Stimulated activated CD4-positive, alpha-beta T cell treated with anti-CD3 and anti-CD28 coated beads, Interleukin-12 subunit alpha, Interleukin-12 subunit beta, amount 100 ng/mL, for 4 hours (primary cell): ENCODE measurements at places on chromosomes 6 and 20.

GRCh38 chr6:155694419-155694790 is 238.8 kb upstream of the NOX3 start:
- DNase-seq = no peak

- no peak for DNase-seq
These were observed 189.7 kb upstream of the CDYL start for GRCh38 chr6:4586469-4586859.

GRCh38 chr20:20780127-20780824 is 67.8 kb upstream of the RALGAPA2 start:
- DNase-seq = no peak

- no peak for DNase-seq
These were observed 119.2 kb downstream of the NFATC2 start for GRCh38 chr20:51423290-51423667.

DNA sequence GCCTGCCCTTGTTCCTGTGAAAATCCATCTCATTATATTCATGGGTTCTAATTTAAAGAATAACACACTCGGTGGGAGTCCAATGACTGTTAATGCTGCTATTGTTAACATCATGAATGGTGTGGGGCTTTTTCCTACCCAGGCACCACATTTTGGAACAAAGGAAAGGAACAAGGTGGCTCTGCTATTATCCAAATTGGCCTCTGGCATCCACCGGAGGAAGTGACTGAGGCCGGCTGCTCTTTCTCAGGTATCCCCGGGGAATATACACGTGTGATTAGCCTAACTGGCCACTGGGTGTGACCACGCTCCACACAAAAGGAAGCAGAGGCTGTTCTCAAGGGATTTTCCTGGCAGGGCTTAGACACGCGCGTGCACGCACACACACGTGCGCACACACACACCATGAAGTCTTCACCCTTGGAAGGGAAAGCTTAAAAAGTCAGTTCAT is 601.2 kb upstream of the ARID1B start:
- no peak for DNase-seq

- no peak for DNase-seq
These were observed 174.3 kb downstream of the CDKAL1 start for GRCh38 chr6:20708367-20709124.

GRCh38 chr20:17645546-17646208 is 36.4 kb downstream of the RRBP1 start:
- DNase-seq = no peak

DNA sequence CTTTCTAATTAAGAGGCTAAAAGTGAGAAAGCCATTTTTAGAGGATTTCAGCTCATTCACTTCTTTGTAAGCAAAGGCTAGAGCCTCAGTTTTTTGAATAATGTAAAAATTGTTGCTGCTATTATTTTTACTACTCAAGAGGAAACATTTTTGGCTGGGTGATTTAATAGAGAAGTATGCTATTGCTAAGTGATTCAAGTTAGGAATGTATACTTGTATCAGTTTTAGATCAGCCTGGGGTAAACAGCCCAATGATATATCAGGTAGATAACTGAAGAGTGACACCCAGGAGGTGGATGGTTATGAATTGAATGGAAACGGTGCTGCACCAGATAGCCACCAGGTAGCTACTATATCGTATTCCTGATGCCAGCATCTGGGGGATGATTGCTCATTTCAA is 9.2 kb downstream of the QKI start:
- no peak for DNase-seq

DNA sequence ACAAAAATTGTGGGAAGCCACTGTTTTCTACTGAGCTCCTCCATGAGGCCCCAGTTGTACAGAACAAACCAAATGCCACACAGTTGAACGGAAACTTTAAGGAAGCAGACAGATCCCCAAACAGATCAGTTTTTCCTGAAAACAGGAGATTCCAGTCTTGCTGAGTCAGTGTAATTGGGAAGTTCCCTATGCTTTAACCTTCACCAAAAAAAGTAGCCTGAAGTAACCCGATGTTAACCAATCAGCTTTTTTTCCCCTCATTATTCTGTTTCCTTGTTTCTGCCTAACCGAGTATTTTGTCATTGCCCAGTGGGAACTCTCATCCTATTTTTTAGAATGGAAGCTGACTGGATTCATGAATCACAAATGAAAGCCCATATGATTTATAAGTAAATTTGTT is 36.7 kb downstream of the MARCKS start:
- DNase-seq = no peak

GRCh38 chr6:36033935-36034334 is 6.3 kb downstream of the MAPK14 start:
- DNase-seq = peak; percentile 12

DNA sequence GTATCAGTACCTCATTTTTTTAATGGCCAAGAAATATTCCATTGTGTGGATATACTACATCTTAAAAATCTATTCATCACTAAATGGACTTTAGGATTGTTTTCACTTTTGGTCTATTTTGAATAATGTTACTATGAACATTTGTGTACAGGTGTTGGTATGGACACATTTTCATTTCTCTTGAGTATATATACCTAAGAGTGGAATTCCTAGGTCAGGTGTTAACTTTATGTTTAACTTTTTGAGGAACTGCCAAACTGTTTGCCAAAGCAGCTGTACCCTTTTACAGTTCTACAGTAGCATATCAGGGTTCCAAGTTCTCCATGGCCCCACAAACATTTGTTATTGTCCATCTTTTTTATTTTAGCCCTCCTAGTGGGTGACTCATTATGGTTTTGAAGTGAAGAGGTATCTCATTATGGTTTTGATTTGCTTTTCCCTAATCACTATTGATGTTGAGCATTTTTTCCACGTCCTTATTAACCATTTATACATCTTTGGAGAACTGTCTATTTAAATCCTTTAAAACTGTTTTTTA is 28.2 kb downstream of the DSTN start:
- DNase-seq = no peak

GRCh38 chr6:11848852-11849731 is 70.5 kb upstream of the ADTRP start:
- DNase-seq = no peak

- no peak for DNase-seq
These were observed 8.3 kb downstream of the HSPA12B start for GRCh38 chr20:3740615-3741301.

- no peak for DNase-seq
These were observed 8.7 kb upstream of the GMPR start for GRCh38 chr6:16229700-16230099.

GRCh38 chr6:89323511-89323971 is 8.4 kb upstream of the GABRR2 start:
- no peak for DNase-seq

GRCh38 chr20:33992145-33992922 is 1.4 kb upstream of the RALY start:
- DNase-seq = no peak

- DNase-seq = no peak
These were observed 383.3 kb upstream of the CITED2 start for GRCh38 chr6:139757784-139758183.

GRCh38 chr6:4910037-4910760 is 93.6 kb downstream of the RPP40 start:
- DNase-seq = no peak

DNA sequence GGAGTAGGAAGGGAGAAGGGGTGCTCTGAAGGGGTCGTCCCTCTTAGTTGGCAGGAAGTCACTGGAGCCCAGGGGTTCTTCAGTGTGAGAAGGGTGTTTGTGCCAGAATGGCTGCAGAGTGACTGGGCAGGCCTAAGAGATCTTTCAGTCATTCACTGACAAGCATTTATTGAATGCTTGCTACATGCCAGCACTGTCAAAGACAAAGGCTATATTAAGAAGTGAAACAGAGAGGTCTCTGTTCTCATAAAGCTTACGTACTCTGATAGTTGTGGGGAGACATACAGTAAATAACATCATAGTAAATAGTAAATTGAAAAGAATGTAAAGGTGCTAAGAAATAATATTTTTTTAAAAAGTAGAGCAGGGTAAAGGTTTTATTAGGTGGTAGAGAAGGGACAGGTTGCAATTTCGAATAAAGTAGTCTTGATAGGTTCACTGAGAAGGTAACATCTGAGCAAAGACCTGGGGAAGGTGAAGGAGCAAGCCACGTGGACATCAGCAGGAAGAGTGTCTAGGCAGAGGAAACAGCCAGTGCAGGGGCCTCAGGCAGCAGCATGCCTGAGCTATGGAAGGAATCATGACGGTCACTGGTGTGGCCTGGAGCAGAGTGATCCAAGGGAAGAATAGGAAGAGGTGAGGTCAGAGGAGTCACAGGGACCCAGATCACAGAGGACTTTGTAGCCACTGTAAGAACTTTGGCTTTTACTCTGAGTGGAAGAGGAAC is 36.3 kb upstream of the RNF8 start:
- no peak for DNase-seq

GRCh38 chr20:63320616-63321147 is 27.7 kb downstream of the COL20A1 start:
- no peak for DNase-seq

DNA sequence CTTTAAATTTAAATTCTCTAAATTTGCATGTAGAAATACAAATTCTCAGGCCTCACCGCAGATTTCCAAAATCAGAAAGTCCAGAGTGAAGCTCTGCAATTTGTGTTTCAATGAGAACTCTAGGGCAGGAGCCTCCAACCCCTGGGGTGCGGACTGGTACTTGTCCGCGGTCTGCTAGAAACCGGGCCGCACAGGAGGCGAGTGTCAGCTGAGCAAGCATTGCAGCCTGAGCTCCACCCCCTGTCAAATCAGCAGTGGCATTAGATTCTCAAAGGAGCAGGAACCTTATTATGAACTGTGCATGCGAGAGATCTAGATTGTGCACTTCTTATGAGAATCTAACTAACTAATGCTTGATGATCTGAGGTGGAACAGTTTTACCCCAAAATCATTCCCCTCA is 203.0 kb upstream of the PCSK2 start:
- DNase-seq = no peak

DNA sequence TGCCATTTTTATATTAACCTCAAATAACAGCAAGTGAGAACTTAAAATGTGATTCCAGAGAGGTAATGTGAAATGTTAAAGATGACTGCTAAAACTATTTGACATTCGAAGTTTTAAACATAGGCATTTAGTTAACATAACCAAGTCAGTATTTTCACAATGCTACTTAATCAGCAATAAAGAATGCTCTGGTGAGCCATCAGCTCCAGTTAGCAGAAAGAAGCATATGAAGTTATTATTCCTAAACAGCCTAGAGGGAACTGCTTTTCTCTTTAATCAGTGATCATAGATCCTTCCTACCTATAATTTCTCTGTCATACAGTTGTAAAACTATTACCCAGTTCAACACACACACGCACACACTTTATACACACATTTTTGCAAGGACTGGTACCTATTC is 60.1 kb downstream of the MMS22L start:
- no peak for DNase-seq

- no peak for DNase-seq
These were observed 172.8 kb upstream of the SPTLC3 start for GRCh38 chr20:12835999-12836398.

DNA sequence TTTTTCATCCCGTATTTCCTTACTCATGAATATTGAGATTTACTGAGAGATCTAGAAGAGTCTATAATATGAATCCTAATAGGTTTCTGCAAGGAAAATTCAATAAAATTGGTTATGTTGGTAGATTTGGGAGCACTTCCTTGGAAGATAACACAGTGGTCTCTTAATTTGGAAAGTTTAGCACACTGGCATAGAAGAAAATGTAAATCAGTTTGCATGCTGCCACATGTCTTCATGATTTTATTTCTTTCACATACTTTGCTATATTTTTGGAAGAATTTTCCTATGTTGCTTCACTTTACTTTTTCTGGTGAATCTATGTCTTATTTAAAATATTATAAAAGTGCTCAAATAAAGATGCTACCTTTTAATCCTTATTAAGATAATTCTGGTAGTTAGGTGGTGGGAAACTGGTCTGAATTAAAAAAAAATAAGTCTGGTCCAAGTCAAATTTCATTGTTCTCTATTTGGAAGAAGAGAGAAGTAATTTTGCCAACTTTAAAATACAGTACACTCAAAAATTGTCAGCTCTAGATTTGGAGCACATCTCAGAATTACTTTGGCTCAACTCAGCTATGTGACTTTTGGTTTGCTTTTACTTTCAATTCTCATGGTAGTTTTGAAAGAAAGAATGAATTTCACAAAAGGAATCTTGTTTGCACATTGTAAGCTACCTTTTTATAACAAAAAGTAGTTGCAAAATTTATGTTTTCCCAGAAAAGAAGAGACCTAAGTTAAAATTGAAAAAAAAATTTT is 197.3 kb downstream of the CENPW start:
- DNase-seq = no peak

- DNase-seq = no peak
These were observed 49.4 kb upstream of the CARMIL1 start for GRCh38 chr6:25229671-25230321.

- no peak for DNase-seq
These were observed 92.7 kb downstream of the L3MBTL3 start for GRCh38 chr6:130111031-130111430.

DNA sequence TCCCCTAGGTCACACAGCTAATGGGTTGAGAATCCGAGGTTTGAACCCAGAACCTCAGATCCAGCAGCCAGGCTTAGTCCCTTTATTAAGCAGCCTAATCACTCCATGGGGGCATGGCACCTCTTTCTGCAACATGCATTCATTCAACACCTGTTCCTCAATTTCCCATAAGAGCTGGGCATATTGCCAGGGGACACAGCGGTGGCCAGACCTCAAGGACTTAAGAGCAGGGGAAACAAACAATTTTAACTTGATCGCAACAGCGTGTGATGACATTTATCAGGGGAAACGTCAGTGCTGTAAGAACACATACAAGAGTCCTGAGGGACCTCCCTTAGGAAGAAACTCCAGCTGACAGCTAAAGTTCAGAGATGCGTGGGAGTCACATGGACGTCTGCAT is 267.4 kb upstream of the CDH4 start:
- no peak for DNase-seq

DNA sequence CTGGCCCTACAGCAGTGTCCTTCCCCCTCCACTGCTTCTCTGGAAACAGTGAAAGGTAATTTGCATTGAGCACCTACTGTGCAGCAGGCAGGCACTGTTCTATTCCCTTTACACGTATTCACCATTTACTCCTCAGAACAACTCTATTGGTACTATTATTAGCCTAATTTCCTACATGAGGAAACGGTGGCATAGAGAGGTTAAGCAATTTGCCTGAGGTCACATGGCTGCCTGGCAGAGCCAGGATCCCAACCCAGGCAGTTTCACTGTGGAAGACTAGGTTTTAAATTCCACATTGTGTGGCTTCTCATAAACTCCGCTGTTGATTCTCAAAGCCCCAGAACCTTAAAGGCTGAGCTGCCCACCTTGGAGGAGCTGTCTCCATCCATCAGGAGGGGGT is 72.7 kb downstream of the CLIC5 start:
- DNase-seq = no peak

DNA sequence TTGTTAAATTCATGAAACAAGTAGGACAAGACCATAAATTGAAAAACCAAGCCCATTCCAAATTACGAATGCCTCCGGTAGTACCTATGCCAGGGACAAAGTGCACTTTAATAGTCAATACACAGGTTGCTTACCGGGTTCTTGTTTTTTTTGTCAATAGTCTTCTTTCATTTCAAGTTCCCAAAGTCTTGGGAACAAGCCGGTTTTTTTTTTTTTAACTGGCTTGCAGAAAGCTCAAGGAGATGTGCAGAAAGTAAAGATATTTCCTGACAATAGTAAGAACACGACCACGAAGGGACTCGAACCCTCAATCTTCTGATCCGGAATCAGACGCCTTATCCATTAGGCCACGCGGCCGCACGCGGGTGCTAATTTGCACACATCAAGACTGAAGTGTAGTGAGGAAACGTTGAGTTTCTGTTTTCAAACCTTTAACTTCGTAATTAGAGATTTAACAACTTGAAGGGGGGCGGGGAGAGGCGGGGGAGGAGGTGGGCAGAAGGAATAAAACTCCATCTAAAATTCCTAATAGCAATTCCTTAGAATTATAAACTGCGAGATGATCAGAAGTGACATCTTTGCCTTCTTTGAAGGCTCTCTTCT is 181.0 kb downstream of the TRIM27 start:
- no peak for DNase-seq
